ENCODE measurements at places on chromosomes 2 and 18. TPM values are rescaled to one million over a fixed set of nuclear protein-coding genes. Genes with fewer than 3 reads are reported as not detected.

DNA sequence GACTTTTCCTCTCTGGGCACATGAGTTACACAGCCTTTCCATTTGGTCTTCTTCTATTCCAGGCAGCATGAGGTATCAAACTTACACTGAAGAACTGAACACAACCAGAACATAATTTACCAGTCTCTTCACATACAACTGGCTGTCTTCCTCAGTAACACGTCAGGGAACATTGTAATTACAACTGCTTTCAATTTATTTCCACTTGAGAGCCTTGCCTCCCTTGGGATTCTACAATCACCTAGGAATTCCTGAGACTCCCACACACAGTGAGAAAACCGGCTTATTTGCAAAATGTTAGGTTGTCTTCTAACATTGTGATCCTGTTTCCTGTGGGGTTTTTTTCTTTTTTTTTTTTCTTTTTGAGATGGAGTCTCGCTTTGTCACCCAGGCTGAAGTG, 149.9 kb downstream of the TMX3 start:
- no peaks in the 10 kb centered on the region for H3K36me3 ChIP-seq
- no peak overlapping the region for H3K4me3 ChIP-seq
- no peak overlapping the region for H3K27ac ChIP-seq

DNA sequence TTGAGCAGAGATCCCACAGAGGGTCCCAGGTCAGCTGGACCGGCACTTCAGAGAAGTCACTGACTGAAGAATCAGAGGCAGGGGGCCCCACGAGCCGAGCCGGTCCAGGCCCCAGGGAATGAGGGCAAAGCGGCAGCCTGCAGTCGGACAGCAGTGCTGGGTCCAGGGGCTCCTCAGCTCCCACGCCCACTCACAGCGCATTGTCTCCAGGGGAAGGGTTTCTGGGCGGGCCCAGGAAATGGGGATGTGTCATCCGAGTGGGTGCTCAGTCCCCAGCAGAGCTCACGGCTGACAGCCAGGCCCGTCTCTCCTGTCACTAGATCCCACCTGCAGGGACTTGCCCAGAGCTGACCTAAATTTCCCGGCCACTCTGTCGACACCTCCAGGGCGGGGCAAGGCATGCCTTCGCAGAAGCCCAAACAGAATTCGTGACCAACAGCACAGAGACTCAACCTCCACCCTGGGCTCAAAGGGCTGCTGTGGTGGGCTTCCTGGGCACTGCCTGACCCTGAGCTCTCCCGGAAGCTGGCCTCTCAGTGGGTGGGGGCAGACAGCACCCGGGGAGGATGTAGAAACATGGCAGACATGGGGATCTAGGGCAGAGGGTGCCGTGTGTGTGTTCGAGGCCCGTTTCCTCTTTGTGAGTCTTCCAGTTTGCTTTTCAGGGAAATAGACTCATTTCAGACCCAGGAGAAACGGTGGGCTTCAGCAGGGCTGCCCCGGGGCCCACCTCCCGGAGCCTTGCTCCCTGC, 42.1 kb upstream of the TAF1B start:
- H3K4me1 ChIP-seq: peaks cover 4% of the 10 kb centered on the region
- H3K27ac ChIP-seq: peak overlapping the region; percentile 70
- no peaks in the 10 kb centered on the region for H3K36me3 ChIP-seq
- peak; percentile 76 for DNase-seq
- no peaks in the 10 kb centered on the region for H3K27me3 ChIP-seq

Gene FBXO41
- 2.4 TPM for total RNA-seq

Gene RND3
- 28.3 TPM for total RNA-seq

Gene CD28
- total RNA-seq: 2.4 TPM

Gene LIMS3
- total RNA-seq: 1.5 TPM

Measured in left lung (tissue), 14 donors.